Fibroblast of lung (primary cell): ENCODE measurements at places on chromosomes 13 and 19. TPM values are rescaled to one million over a fixed set of nuclear protein-coding genes. Genes with fewer than 3 reads are reported as not detected.

GRCh38 chr19:49229416-49229815, 71.8 kb downstream of the TRPM4 start:
- no peak for DNase-seq

DNA sequence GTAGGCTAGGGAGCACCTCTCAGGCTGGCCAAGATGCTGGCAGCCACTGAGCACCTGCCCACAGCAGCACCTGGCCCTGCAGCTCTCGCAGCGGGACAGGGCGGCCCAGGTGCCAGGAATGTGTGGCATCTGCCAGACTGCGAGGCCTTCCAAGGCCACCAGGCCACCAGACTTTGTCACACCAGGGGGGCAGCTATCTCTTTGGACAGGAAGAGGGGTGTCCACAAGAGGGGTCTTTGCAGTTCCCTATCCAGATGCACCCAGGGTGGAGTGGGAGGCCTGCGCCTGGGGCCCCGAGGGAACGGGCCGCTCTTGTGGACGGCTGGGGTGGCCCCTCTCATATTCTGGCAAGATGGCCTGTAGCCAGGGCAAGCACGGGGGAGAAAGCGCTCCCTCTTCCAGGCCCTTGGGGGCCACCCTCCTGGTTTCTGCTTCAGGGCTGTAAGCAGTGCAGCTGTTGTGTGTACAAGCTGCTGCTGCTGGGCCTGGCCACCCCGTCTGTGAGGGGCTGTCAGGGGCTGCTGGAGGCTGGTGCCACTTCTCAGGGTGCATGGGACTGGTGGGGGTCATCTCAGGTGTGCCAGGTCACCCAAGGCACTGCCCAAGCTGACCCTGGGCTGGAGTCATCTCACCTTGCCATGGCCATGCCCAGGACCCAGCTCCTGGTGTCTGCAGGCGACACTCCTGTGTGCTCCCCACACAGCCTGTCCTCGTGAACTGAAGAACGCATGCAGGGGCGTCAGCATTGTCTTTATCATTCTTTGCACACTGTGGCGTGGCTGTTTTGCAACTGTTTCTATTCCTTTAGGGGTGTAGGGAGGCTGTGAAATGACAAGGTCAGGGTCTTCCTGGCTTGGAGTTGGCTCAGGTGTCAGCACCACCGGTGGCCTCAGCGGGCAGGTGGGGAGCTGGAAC, 1.8 kb downstream of the TEX29 start:
- no peak for DNase-seq

DNA sequence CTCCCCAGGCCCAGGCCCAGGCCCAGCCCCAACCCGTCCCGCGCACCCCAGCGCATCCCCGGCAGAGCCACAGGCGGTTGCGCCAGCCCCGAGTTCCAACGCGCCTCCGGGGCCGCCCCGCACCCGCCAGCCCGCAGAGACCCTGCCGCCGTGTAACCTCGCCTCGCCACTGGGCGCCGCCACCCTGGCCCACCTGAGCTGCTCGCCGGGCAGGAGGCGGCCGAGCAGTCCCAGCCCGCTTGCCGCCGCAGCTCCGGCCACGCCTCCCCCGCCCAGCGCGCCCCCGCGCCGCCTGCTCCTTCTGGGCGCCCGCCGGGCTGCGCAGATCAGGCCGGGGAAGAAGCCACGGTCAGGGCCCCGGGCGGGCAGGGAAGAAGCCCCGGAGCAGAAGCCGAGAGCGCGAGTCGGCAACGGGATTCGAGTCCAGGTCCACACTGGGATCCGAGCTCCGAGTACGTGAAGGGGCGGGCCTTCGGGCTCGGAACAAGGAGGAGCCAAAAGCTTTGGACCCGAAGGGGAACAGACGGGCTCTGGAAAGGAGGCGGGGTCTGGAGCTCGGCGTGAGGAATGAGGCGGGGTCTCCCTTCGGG, at the start of gene MBOAT7:
MBOAT7 (minus strand) TSS at position 436 of the 590 bp plus-strand sequence. CDS start 1,072 bp downstream, outside the sequence.
- no peak for DNase-seq

DNA sequence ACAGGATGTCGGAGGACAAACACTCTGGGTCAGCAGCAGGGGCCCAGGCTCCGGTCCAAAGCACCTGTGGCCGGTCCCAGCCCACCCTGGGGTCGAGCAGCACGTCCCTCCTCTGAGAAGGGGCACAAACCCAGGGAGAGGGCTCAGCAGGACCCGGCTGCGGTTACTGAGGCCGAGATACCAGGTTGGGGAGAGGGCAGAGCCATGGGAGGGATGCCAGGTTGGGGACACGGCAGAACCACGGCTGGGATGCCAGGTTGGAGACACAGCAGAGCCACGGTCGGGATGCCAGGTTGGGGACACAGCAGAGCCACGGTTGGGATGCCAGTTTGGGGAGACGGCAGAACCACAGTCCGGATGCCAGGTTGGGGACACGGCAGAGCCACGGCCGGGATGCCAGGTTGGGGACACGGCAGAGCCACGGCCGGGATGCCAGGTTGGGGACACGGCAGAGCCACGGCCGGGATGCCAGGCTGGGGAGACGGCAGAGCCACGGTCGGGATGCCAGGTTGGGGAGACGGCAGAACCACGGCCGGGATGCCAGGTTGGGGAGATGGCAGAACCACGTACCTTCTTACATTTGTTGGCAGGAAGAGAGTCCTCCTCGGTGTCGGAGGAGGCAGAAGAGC, 18.5 kb downstream of the MIER2 start:
- no peak for DNase-seq

DNA sequence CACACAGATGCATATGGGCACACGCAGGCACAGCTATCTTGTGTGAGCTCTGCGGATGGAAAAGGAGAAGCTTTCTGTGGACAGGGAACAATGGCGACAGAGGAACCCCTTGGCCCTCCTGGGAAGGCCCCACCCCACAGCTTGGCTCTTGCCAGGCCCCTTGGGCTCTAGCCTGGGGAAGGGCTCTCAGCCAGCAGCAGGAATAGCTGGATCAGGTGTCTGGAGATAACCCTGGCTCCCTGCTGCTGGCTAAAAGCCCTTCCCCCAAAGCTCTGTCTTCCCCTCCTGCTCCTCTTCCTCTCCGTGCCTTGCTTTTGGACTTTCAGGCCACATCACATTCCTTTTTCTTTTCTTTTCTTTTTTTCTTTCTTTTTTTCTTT, 24.3 kb downstream of the CEBPA start:
- no peak for DNase-seq

HPN gene
- 0.33 and 0.51 TPM in 2 replicates for total RNA-seq

DNA sequence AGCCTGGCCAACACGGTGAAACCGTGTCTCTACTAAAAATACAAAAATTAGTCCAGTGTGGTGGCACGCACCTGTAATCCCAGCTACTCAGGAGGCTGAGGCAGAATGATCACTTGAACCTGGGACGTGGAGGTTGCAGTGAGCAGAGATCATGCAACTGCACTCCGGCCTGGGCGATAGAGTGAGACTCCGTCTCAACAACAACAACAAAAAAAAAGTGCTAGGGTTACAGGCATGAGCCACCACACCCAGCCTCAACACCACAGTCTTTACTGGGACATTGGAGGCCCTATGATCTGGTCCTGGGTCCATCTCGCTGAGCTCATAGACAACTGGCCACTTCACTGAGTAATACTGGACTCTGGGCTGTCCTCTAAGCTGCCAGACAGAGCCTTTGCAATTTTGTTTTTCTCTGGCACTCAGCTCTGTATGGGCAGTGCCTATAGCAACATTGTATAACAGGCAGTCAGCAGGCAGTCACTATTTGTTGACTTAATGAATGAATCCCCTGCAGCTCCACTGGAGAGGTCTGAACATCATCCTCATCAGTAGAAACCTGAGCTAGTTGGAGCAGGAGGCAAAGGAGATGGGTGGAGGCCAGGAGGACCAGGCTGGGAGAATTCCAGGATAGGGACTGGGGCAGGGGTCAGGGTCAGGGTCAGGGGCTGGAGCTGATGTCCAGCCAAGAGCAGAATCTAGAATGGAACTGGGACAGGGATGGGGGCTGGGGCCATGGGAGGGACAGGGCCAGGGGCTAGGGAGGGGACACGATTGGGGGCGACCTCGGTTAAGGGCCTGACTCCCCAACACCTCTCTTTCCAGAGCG, 8.1 kb downstream of the BLOC1S3 start:
- no peak for DNase-seq

NEK3 gene
- 11.6 and 20.8 TPM in 2 replicates for total RNA-seq

GRCh38 chr13:52165411-52165810, 6.0 kb upstream of the NEK3 start:
- DNase-seq = no peak

FGF21 gene
- not detected in 2 replicates for total RNA-seq
